Stomach (tissue), 19 donors: ENCODE measurements at places on chromosomes 5 and 9. TPM values are rescaled to one million over a fixed set of nuclear protein-coding genes. Genes with fewer than 3 reads are reported as not detected.

The SLC1A3 gene
- total RNA-seq = 29.7 TPM

The FOXI1 gene
- total RNA-seq = not detected

The CDHR2 gene
- 18.7 TPM for total RNA-seq

The SPATA9 gene
- total RNA-seq = not detected

The PCAT7 gene
- 1.7 TPM for total RNA-seq

The C5orf52 gene
- total RNA-seq = not detected

The CCL28 gene
- total RNA-seq = 5.5 TPM

The EIF4E1B gene
- not detected for total RNA-seq

DNA sequence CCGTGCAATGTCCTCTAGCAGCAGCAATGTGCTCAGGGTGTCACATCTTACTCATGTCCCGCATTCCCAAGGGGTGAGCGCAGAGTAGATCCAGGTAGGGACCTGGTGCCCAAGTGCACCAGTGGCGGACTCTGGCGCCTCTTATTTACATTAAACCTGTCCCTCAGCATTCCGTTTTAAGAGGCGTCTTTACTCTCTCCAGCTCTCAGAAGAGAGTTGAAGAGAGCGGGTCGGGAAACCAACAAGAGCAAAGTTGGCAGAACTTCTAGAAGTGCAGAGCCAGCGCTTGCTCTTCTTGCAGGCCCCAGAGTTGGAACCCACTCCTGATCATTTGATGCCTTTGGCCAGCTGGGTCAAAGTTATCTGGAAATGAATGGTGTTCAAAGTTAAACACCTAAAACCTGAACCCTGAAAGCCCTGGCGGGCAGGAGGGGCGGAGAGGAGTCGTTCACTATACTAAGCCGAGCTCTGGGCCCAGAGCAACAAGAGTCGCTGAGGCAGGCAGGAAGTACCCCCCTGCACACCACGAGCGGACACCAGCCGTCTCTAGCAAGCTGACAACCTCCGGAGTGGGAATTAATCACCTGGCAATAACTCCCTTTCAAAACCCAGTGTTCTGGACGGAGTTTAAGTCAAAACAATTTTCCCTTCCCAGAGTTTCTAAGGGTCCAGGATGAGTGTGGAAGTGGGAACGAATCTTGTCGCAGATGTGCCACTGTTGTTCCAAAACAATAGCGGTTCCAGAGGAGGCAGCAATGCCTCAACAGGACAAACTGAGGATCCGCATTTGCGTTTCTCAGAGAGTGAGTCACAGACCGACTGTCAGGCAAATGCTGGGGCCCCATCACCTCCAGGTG lies 122.8 kb downstream of the TMEM161B start:
- H3K4me1 ChIP-seq = peaks cover 23% of the 10 kb centered on the region
- no peaks in the 10 kb centered on the region for H3K36me3 ChIP-seq
- H3K4me3 ChIP-seq = peak overlapping the region; percentile 27
- H3K27me3 ChIP-seq = peaks cover 34% of the 10 kb centered on the region

GRCh38 chr5:146541958-146542849 lies 26.2 kb upstream of the GPR151 start:
- H3K4me3 ChIP-seq = no peak overlapping the region
- H3K27me3 ChIP-seq = no peaks in the 10 kb centered on the region
- no peaks in the 10 kb centered on the region for H3K4me1 ChIP-seq
- no peak overlapping the region for H3K27ac ChIP-seq

GRCh38 chr9:33044677-33045282 lies 19.7 kb downstream of the DNAJA1 start:
- no peaks in the 10 kb centered on the region for H3K27me3 ChIP-seq
- H3K27ac ChIP-seq = peak overlapping the region; percentile 95
- peak overlapping the region; percentile 53 for H3K4me3 ChIP-seq
- H3K4me1 ChIP-seq = peaks cover 16% of the 10 kb centered on the region

DNA sequence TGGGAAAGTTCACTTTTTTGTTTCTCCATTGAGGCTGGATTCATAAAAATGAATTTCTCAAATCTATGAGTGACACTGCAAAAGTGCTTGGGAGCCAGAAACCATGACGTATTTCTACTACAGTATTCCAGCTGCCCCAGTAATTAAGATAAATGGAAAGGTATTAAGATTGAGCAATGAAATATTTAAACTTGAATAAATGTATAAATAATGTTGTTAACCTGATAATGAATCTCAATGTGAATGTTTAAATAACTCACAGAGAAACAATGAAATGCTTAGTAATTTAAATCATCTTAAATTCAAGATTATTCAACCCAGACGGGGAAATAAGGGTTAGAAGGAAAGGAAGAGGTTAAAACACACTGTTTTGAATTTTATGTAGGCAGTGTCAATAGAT lies 11.2 kb upstream of the SRP19 start:
- DNase-seq = no peak
- H3K27me3 ChIP-seq = no peaks in the 10 kb centered on the region
- H3K4me1 ChIP-seq = no peaks in the 10 kb centered on the region
- H3K27ac ChIP-seq = no peak overlapping the region
- H3K4me3 ChIP-seq = no peak overlapping the region

DNA sequence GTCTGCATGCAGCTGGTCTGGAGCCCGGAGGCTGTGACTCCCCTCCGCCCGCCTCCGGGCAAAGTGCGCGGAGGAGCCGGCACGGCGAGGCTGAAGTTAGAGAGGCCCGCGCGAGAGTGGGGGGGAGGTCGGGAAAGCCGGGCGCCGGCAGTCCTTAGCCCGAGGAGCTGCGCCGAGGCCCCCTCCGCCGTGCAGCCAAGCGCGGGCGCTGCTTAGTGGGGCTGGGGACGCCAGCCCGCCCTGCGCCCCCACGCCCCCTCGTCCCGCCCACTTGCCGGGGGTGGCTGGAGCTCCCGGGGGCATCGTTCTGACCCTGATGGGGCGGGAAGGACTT lies 403 bp downstream of the NINJ1 start:
- peaks cover 72% of the 10 kb centered on the region for H3K4me1 ChIP-seq
- no peaks in the 10 kb centered on the region for H3K27me3 ChIP-seq
- peak; percentile 83 for DNase-seq
- peak overlapping the region; percentile 82 for H3K4me3 ChIP-seq
- peak overlapping the region; percentile 99 for H3K27ac ChIP-seq
- no peaks in the 10 kb centered on the region for H3K36me3 ChIP-seq
